ENCODE measurements at places on chromosomes 7 and 10.

DNA sequence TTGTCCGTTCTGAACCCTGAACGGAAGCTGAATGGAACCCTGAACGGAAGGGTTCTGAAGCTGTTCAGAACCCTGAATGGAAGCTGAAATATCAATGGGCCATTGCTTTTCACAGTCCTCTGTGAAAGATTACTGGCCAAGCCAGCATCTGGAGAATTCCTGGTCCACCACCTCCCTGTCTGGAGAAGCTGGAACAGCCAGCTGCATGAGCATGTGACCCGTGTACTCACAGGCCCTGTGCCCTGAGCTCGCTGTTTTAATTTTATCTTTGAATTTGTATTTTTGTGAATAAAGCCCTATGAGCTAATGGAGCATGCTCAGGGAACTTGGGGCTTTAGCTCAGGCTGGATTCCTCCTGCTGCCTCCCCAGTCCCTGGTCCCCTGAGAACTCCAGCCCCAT, 37.2 kb downstream of the HTRA1 start:
- no peak for DNase-seq

DNA sequence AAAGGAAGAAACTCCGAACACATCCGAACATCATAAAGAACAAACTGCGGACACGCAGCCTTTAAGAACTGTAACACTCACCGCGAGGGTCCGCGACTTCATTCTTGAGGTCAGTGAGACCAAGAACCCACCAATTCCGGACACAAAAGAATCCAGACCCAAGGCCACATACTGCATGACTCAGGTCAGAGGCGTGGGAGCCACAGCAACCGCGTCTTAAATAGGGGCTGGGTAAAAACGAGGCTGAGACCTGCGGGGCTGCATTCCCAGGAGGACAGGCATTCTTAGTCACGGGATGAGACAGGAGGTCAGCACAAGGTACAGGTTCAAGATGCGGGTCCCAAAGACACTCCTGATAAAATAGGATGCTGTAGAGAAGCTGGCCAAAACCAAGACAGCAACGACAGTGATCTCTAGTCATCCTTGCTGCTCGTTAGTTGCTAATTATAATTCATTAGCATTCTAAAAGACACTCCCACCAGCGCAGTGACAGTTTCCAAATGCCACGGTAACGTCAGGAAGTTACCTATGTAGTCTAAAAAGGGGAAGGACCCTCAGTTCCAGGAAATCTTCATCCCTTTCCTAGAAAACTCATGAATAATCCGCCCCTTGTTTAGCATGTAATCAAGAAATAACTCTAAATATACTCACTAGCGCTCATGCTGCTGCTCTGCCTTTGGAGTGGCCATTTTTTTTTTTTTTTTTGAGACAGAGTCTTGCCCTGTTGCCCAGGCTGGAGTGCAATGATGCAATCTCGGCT, 19.3 kb downstream of the AP5Z1 start:
- DNase-seq: no peak

GRCh38 chr7:25854059-25854458, 297.9 kb upstream of the NFE2L3 start:
- no peak for DNase-seq

GRCh38 chr10:46287846-46288477, 1.2 kb downstream of the ANTXRL start:
- DNase-seq: no peak

GRCh38 chr10:62047960-62048383, 146.5 kb downstream of the ARID5B start:
- DNase-seq: no peak

GRCh38 chr7:29957521-29958310, 31.9 kb downstream of the SCRN1 start:
- DNase-seq: no peak

DNA sequence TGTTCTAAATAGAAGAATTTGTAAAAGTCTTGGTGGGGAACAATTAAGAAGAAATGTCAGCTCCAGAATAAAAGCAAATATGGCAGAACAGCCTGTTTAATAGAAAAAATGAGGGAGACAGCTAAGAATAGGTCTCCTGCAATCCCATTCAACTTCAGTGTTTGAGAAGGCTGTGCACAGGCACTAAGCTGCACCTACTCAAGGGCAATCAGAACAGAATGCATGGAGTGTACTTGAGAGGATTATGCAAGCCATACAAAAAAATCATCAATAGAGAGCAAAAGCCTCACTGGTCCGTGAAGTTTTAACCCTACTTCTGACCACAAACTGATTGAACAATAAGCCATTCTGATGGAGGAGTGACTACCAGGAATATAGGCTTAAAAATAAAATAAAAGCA, 690.7 kb upstream of the PCDH15 start:
- DNase-seq: no peak

DNA sequence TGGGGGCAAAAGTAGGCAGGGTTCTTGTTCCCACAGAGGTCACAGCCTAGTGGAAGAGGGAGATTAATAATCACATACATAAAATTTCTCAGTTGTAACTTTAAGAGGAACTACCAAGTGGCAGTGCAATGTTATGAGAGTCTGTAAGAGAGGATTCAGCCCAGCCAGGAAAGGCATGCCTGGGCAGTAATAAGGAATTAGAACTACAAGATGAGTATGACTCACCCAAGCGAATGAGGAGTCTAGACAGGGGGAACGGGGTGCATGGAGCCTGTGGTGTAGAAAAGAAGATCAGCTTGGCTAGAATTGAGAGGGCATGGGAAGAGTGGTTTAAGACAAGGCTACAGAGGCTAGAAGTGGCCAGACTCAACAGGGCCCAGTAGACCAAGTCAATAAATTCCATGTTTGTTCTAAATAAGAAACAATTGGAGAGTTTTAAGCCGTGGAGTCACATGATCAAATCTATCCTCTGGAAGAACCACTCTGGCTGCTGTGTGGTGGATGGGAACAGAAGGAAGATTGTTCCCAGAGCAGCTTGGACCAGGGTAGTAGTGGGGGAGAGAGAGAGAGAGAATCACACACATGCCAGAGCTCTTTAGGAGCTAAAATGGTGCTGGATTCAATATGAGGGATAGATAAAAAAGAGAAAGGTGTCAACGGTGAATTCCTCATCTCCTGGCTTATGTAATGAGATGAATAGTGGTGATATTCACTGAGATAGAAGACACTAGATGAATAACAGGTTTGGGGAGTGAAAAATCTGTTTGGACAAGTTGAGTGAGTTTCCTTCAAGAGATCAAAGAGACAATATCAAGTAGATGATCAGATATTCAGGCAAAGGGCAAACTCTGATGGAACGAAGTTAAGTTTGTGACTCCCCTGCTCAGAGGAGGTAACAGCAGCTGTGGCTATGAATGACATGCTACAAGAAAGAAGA, 265.1 kb downstream of the FGFR2 start:
- no peak for DNase-seq

DNA sequence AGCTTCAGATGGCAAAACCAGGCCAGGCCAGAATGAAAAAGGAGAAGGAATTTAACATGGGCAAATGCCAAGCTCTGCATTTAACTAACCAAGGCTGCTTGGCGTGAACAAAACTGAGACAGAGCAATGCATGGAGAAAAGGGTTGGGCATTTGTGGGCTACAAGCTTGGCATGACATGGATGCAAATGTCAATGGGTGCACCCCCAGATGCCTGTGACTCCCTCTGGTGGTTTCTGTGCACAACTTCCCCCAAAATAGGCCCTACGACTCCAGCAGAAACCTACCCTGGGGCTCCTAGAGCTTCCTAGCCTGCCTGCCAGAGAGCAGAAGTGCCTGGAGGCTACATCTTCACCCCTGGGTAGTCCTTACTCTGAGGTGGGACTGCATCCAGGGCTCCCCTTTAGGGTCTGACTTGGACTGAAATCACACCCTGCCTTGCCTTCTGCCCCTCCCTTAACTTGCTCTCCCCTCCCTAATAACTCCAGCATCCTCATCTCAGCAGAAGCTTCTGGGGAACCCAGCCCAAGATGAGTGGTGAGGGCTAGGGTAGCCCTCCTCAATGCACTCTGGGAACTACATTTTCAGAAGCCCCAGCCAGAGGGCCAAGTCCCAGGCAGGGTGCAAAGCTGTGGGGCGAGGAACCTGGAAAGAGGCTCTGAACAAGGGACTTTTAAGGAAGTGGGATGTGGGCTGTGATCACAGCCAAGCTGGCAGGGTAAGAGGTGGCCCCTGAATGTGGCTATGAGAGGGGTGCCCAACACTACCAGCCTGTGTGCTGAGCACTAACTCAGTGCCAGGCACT, 11.3 kb downstream of the GPRIN2 start:
- DNase-seq: peak; percentile 3

- no peak for DNase-seq
Measured at GRCh38 chr10:51747216-51747615, 47.8 kb upstream of the CSTF2T start.

DNA sequence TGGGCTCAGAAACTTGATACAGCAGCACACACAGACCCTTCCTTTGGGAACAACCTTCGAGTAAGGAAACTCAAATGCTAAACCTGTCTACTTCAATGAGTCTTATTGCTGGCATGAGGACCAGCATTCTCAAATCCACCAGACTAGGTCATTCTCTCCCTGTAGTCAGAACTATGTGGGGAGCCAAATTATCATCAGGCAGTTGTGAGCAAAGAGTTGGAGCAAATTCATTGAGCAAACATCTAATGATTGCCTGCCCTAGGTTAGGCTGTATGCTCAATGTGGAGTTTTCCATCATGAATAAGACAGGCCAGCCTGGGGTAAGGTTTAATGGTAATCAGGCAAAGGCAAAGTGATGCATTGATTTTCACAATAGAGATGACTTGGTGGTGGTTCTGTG, 3.6 kb downstream of the EPDR1 start:
- no peak for DNase-seq

GRCh38 chr7:158256091-158256816, 331.4 kb downstream of the PTPRN2 start:
- no peak for DNase-seq

DNA sequence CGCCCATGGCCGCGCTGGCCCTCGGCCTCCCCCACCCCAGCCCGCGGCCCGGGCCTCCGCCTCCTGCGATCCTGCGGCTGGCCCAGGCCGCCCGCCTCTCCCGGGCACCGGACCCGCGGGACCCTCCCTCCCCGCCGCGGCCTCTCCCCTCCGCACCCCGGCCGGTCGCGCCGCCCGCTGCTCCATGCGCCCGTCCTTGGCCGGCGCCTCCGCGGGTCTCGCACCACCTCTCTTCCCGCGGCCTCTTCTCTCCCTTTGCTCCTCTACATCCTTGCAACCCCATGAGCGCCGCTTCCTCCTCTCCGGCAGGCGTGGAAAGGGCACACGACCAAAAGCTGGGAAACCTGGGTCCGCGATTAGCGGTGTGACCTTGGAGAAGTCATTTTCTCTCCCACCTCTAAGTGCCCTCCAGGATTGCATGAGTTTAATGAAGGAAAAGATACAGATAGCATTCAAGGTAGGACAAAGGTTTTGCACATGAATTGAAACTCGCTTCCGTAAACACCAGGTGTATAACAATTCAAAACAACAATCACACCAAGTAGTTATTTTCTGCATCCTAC, 448 bp upstream of the SRPK2 start:
- DNase-seq: no peak

DNA sequence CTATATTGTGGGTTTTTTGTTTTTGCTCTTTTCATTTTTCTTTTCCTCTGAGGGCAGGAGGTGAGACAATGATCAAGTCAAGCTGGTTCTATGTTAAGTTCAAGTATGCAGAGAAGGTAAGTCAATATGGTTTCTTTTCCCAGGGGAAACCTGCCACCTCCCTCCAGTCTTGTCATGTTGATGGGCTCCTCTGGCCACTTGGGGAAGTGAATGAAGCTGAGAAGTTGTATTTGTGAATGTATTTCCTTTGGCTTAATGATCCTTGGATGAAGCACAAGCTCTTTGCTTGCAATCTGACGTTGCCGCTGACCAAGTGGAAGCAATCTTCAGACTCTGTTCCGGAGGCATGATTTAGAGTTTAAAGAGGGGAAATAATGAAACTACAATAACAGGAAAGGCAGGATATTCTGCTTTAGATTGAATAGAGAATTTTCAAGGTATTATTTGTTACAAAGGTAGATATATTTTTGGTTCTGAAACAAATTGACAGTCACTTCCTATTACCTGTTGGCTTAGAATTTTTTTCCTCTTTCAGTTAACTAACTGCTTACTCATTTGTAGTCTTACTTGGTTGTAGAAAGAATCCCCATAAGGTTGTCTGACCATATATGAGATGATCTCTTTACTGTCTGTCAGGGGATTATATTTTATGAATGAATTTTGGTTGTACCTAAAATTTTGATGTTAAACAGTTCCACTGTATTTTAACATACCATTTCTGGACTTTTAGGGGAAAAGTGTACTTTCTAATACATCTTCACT, 369.6 kb downstream of the AUTS2 start:
- no peak for DNase-seq

- DNase-seq: no peak
Measured at GRCh38 chr7:55245271-55245723, 119.8 kb upstream of the LANCL2 start.

- no peak for DNase-seq
Measured at GRCh38 chr10:71726580-71727104, 7.1 kb upstream of the C10orf105 start.

DNA sequence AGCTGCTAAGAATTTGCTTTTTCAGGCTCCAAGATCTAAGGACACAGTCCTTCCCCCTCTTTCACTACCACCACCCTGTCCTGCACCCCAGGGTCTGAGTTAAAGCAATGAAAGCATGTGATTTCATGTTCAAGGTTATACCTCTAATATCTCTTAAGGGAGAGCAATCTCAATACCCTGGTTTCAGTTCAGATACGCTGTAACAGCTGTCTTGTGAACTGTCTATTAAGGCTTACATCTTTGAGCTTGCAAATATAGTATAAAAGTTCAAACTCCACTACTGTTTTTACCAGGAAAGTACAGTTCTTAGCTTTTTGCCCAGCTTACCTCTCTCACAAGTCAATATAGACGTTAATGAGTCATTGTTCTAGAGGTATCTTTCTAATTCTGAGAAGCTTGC, 2.6 kb downstream of the CPVL start:
- no peak for DNase-seq

DNA sequence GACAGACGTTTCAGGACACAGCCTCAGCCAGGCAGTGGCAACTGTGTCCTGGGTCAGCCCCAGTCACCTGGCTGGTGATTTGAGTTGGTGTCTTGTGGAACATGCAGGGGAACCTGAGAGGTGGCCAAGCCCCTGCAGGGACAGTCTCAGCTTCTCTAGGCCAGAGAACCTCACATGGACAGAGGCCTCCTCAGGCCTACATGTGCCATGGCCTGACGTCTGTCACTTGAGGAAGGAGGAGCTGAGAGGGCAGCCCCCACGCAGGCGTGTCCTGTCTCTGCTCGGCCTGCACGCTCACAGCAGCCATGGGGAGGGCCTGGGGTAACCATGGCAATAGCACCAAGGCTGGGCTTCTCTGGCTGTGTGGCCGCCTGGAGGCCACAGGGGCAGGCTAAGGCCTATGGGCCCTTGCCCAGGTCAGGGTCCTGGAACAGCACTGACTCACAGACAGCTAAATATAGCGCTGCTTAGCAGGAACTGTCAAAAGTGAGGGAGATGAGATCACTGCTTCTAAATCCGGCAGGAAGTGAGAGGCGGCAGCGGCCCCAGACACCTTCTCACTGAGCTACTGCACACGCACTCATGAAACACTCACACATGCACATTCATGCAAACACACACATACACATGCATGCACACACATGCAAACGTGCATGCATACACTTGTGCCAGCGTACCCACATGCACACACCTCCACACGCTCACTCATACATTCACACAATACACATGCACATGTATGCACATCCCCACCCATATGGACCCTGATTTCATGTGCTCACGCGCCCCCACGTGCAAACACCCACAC, 57.0 kb downstream of the YKT6 start:
- peak; percentile 35 for DNase-seq
